ENCODE measurements at places on chromosomes 3 and 15.

DNA sequence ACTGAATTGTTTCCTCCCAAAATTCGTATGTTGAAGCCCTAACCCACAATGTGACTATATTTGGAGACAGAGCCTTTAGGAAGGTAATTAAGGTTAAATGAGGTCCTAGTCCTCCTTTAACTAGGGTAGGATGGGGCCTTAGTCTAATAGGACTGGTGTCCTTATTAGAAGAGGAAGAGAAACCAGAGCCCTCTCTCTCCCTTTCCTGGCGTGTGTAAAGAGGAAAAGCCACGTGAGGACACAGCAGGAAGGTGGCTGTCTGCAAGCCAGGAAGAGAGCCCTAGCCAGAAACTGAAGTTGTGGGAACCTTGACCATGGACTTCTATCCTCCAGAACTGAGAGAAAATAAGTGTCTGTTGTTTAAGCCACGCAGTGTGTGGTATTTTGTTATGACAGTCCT lies 94.3 kb downstream of the OXNAD1 start:
- DNase-seq: no peak

- DNase-seq: no peak
Observed at GRCh38 chr3:94937980-94938379, 875.1 kb downstream of the NSUN3 start.

DNA sequence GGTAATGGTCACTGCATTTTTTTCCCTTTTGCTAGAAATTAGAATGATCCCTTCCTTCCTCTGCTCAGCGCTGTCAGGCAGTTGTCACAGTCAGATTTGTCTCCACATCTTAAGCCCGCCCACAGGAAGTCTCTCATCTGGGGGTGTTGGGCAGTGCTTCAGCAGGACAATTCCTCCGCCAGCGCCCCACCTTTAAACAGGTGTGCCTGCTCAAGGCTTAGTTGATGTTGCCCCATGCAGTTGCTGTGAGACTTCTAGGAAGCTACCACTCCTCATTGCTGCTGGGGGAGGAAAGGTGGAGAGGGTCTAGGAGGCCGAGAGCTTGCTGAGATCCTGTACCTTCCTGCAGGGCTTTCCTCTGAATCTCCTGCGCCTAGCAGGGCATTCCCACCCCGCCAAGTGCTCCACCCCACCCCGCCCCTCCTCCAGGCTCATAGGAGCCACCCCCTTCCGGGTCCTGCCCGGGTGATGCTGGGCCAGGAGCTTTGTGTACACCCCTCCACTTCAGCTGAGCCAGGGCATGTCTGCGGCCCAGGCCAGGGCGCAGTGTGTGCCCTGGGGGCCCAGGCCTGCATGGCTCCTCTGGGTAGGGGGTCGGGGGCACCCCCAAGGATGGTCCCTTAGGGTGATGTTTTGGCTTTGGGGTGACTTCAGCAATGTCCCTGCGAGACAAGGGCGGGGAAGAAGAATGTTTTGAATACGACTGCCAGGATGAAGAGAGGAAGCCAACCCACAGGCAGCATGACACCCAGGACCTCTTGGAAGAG lies 68.7 kb downstream of the TRAK1 start:
- DNase-seq: no peak

GRCh38 chr15:92226020-92226612 lies 167.6 kb upstream of the ST8SIA2 start:
- peak; percentile 24 for DNase-seq

GRCh38 chr3:12553921-12554391 lies 2.9 kb upstream of the MKRN2 start:
- DNase-seq: peak; percentile 30

DNA sequence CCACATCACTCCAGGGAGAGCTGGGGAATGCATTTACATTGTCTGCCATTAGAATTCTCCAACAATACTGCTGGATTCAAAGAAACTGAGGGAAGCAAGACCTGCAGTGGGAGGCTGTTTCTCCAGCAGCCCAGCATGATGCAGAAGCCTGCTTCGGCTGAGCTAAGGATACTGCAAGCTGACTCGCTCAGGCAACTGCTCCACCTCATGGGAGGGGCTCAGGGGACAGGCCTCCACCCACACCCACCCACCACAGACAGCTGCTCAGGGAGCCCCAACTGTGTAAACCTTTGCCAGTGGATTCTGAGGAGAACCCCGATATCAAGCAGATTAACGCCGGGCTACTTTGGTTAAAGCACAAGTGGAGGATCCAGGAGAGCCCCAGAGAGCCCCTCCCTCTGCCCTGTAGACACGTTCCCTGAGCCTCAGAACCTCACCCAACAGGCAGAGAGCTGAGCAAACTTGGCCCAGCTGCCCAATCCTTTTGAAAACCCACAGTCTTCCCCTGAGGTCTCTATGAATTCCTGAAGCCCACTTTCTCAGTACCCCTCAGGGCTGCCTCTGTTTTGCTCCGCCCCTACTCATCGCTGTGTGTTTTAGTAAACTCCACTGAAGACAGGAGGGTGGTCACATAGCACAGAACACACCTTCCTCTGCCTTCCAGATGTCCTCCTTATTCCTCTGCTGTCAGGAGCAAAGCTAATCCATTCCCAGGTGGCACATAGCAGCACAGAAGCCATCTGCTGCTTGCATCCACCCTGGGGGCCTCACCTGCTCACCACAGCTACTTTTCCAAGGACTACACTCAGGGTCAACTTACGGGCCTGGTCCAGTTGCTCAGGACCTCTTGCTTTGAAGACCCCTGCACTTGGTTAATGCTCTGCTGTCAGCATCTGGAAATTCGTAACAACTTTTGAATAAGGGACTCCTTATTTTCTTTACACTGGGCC lies 269.0 kb downstream of the ABHD5 start:
- peak; percentile 3 for DNase-seq

DNA sequence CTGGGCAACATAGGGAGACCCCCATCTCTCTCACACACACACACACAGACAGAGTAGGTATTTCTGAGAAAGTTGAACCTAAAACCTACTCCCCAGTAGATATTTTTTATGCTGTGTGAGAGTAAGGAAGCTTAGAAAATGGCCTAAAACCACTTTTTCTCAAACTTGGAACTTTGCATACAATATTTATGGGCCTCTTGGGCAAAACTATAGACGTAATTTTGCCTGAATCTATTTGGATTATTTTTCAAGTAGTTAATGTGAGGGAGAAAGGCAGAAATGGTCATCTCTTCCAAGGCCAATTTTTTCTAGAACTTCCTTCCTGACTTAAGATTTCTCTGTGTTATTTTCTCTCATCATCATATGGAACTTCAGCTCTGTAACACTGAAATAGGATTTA lies 81.7 kb downstream of the ZNF609 start:
- no peak for DNase-seq

DNA sequence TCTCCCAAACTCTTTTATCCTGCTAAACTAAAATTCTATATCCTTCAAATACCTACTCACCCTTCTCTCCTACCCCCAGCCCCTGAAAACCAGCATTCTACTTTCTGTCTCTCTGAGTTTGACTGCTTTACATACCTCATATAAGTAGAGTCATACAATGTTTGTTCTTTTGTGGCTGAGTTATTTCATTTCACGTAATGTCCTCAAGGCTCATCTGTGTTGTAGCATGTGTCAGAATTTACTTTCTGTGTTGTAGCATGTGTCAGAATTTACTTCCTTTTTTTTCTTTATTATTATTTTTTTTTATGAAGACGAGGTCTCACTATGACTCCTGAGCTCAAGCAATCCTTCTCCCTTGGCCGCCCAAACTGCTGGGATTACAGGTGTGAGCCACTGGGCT lies 20.1 kb downstream of the IFT122 start:
- no peak for DNase-seq

GRCh38 chr15:63502137-63502766 lies 2.1 kb upstream of the USP3 start:
- DNase-seq: no peak

DNA sequence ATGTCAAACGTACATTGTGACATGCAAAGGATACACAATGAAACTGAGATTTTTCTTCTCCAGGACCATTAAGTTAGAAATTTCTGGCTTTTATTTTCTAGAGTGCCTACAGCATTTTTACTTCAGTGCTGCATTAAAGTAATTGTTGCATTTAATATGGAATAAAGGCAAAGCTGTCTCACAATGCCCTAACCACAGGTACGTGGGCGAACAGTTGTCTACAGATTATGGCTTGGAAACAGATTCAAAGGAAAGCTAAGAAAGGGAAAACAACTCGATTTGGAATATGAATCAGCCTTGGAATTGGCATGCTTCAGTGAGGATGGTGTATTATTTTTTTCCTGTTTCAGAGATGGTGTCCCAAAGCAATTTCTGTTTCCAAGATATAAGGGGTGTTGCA lies 79.1 kb upstream of the TUSC7 start:
- no peak for DNase-seq

DNA sequence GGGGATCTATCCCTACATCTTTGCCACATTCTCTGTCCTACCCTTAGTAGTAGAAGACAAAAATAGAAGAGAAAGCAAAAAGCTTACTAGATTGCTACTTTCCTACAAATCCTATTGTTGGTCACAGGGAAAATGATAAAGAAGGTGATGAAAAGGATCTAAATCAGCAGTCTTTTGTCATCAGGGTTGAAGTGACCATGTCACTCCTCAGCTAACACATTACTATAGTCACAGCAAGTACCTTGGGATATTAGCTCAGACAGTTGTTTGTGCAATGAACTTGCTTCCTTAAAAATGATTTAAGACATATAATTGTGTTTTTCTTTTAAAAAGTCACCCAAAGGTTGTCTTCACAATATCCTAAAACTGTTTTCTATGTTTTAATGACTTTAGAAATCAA lies 6.3 kb downstream of the ST3GAL6 start:
- no peak for DNase-seq

- no peak for DNase-seq
Observed at GRCh38 chr15:50916400-50916799, 7.9 kb downstream of the AP4E1 start.

GRCh38 chr3:184575701-184576100 lies 14.1 kb downstream of the EPHB3 start:
- no peak for DNase-seq

DNA sequence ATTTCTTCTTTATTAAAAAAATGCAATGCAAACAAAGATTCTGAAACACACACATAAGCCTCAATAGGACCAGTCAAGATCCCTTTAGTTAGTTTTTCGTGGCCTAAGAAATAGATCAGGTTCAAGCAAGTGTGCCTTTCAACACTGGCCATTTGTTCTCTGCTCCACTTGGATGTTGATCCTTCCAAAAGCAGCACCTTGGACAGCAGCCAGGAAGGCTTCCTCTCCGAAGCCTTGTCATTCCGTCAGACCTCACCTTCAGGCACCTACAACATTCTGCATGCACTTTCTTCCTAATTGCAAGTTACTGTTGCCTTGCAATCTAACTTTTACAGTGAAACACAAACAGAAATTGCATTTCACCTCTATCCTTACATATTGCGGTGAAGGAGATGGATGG lies 155.9 kb upstream of the FEZF2 start:
- peak; percentile 35 for DNase-seq

- no peak for DNase-seq
Observed at GRCh38 chr3:173930251-173930650, 532.7 kb downstream of the NLGN1 start.

- DNase-seq: no peak
Observed at GRCh38 chr3:16355828-16356227, 90.8 kb downstream of the OXNAD1 start.

DNA sequence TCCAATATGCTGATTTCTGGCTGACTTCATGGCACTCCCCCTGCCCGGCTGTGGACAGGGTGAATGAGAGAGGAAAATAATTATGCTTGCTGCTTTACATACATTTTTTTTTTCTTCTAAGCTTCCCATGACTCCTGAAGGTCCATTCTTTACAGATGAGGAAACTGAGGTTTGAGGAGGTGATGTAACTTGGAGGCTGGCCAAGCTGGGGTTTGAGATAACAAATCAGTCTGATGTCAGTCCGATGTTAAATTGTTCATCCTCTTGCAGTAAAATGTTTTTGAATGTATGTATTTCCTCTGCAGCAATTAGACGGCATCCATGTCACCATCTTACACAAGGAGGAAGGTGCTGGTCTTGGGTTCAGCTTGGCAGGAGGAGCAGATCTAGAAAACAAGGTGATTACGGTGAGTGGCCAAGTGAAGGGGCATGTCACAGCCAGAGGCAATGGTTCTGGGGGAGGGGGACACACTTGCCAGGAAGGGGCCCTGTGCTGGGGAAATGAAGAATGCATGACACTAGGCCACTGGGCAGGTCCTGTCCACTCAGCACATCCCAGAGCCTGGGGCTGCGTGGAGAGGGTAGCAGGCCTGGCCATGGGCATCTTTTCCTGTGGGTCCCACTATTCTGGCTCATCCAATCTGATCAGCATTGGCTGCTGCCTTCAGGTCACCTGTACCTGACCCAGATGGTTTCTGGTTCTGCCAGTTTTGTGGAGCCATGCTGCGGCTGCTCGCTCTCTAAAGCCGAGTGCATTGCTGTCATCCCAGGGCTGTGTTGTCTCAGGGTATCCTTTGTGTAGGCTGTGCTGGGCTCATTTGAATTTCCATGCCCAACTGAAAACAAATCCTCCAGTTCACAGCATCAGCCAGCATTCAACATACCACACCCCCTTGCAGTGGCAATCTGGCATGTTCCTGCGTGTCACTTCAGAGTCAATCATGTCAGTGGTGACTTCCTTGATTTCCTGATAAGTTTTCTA lies 20.4 kb downstream of the STARD5 start:
- no peak for DNase-seq

DNA sequence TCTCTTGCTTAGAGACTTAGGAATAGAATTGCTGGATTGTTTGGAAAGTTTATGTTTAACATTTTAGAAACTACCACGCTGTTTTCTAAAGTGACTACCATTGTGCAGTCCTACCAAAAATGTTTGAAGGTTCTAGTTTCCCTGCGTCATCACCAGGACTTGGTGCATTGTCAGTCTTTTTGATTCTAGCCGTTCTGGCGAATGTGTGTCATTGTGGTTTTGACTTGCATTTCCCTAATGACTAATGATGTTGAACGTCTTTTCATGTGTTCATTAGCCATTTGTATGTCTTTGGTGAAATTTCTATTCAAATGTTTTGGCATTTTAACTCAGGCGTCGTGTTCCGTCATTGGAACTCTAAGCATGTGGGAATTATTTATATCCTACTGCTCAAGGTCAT lies 58.0 kb downstream of the CHD2 start:
- no peak for DNase-seq

GRCh38 chr3:170475092-170475685 lies 56.5 kb downstream of the CLDN11 start:
- no peak for DNase-seq

DNA sequence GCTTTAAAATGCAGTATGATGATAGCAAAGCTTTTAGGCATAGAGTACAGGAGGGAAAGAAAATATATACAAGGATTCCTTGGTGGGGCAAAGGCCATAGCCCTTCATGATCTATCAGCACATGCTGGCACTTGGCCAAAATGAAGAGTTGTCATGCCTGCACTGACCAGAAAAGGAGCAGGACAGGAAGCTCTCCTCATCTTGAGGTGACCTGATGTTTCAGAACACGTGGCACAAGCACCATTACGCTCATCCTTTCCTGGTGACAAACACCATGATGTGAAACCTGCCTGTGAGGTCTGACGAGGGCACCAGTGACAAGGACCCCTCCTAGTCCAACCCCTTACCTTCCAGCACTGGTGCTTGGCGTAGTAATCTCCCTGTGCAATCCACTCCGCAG lies 77.9 kb upstream of the DCLK3 start:
- DNase-seq: no peak

GRCh38 chr3:74527566-74527965 lies 86.9 kb downstream of the CNTN3 start:
- no peak for DNase-seq

GRCh38 chr15:52649686-52650085 lies 29.5 kb downstream of the ATOSA start:
- no peak for DNase-seq

GRCh38 chr3:171456765-171457606 lies 3.2 kb downstream of the TNIK start:
- DNase-seq: no peak

All from HEK293T (cell line).